ENCODE measurements at places on chromosomes 4 and X.

GRCh38 chr4:623914-624566, 1.3 kb upstream of the PDE6B start:
- ATAC-seq, result no peak

- ATAC-seq, result no peak
Observed at GRCh38 chrX:46922611-46923010, 10.4 kb downstream of the JADE3 start.

GRCh38 chrX:53249408-53250042, 24.5 kb upstream of the KDM5C start:
- ATAC-seq, result no peak

GRCh38 chrX:31223817-31224216, 152.0 kb upstream of the FTHL17 start:
- no peak for ATAC-seq

DNA sequence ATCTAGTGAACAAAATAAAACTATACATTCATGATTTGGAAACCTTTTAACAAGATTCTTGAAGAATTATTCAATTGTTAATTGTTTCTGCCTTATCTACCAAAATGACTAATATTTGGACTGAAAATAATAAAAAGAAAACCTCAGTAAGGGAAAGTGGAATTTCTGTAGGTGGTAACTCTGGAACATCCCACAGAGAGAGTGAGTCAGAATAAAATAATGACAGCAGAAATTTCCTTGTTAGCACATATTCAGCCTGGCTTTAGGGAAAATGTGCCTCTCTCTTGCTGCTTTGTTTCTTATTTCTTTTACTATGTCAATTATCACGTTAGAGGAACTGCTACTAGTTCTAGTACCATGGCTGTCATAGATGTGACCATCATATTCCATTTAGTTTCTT, 421.5 kb upstream of the GNPDA2 start:
- ATAC-seq, result no peak

DNA sequence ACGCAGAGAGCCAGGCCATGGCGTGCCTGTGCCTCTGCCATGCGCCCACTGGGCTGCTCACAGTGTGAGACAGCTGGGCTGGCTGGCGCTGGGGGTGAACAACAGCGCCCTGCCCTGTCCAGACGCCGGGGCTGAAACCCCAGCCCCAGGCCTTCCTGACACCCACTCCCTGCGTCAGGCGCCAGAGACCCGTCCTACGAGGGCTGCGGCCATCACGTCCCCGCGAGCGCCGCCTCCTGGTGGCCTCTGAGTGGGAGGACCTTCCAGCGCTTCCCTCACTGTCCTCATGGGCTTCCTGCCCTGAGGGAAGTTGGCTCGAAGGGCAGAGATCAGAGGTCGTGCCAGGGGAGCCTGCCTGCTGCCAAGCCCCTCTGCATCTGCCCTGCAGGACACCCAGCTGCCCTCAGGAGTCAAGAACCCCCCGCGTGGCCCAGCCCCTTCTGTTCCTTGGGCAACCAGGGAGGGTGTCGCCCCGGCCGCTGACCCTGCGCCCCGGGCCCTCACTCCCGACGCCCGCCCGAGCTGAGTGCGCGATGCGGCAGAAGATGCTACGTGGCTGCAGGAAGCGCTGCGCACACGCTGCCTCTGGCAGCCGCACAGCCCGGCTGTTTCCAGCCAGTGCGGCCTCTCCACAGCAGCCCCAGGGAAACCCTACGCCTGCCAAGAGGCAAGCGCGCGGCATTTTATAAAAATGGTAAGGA, 16.2 kb downstream of the NELFA start:
- ATAC-seq, result no peak

GRCh38 chr4:106985830-106986229, 50.3 kb downstream of the DKK2 start:
- no peak for ATAC-seq

GRCh38 chr4:173917255-173917960, 366.1 kb downstream of the FBXO8 start:
- ATAC-seq, result no peak

- no peak for ATAC-seq
Observed at GRCh38 chrX:39016556-39016955, 215.3 kb downstream of the MID1IP1 start.

GRCh38 chrX:26909728-26910127, 553.4 kb downstream of the PPP4R3C start:
- no peak for ATAC-seq

GRCh38 chr4:113008135-113008534, 41.3 kb upstream of the ANK2 start:
- no peak for ATAC-seq

GRCh38 chrX:905848-906566, 275.4 kb downstream of the SHOX start:
- ATAC-seq, result no peak

GRCh38 chrX:107894038-107894437, 68.4 kb downstream of the MID2 start:
- ATAC-seq, result peak; percentile 41

GRCh38 chrX:136879001-136879687, 1.4 kb downstream of the RBMX start:
- ATAC-seq, result peak; percentile 5

DNA sequence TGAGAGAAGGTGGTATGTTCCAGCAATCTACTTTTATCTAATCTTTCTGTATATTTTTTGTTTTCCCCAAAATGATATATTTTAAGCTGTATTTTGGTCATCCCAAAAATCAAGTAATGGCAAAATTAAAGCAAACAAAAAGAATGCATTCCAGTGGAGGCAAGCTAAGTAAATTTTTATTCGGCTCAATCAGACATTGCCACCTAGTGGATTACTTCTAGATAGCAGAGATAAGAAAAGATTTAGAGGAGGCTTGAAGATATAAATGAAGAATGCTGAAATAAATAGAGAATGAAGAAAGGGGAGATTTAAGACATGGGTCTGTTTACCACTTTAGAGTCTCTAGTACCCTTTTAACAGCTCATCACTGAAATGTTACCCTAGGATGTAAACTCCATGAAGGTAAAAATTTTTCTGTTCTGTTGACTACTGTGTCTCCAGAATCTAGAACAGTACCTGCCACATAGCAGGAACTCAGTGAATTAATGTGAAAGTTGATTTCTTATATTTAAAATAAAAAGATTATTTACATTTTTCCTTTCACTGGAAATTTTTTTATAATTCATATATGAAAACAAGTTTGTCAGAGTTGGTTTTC, 110.9 kb upstream of the ANK2 start:
- ATAC-seq, result no peak

DNA sequence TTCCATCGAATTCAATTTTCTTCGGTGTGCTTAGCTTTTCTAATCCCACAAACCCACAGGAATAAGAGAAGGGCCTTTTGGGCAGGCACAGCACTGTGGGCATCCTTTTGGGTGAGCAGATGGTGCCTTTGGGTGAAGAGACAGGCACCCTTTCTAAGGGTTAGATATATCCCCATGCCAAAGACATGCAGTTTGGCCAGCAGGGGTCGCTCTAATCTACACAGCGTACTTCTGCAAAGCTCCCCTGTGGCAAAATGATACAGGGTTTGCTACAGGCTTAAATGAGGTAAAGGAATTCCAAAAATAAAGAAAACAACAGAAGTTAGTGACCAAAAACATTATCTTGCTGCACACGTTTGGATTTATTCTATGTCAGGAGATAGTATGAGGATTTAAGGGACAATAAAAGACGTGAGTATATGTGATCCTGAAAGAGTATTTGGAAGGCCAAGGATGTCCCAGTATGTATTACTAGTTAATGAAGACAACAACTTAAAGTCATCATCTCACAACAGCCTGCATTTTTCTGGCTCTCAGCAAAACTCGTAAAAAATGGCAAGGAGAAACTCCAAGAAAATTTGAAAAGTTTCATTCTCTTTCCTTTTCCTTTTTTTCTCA, 49.5 kb downstream of the PHEX start:
- ATAC-seq, result peak; percentile 38

DNA sequence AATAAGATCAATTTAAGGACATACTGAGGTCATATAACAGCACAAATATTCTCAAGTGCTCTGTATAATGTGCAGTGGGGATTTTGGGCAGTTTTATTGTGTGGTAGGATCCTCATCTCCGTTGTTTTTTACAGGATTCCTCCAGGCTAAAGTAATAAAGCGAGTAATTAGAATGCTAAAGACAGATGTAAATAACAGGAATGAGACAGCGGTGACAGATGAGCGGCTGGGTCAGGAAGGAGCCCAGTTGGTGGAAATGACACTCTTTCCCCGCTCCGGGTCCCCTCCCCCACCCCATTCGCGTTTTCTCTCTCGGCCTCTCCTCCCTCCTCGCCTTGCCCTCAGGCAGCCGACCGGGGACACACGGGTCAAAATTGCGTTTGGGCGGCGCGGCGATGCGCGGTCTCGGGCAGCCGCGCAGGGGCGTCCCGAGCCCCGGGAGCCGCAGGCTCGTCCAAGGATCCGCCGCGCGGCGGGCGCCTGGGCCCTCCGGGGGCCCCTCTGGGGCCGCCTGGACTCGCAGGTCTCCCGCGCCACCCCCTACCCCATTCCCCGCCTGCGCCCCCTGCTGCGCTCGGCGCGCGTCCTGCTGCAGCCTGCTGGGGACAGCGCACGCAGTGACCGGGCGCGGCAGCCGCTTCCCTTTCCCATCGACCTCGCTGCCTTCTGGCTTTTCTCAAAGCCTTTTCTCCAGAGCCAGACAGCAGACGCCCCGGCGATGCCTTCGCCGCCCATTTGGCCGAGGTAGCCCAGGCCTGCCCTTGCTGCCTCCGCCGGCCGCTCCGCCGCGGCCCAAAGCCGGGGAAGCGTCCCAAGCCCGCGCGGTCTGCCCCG, 16.2 kb downstream of the POU4F2 start:
- ATAC-seq, result no peak

- no peak for ATAC-seq
Observed at GRCh38 chr4:136643416-136643815, 888.9 kb downstream of the PCDH18 start.

GRCh38 chrX:12142661-12143060, 4.4 kb downstream of the FRMPD4 start:
- ATAC-seq, result no peak

- ATAC-seq, result no peak
Observed at GRCh38 chr4:75860606-75861005, 41.6 kb downstream of the PPEF2 start.

GRCh38 chr4:25113915-25114904, 46.0 kb downstream of the SEPSECS start:
- no peak for ATAC-seq

DNA sequence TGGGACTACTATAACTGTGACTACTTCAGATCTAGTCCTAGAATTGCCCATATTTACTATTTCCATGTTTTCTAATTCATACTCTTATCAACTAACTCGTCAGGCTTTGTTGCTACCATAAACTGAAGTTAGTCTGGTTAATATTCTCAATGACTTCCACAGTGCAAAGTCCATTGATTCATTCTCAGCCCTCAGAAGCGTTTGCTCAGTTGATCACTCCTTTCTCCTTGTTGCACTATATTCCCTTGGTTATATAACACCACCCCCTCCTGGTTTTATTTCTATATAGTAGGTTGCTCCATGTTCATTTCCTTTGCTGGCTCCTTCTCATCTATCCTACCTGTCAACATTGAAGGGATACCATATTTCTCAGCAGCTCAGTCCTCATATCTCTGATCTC, 27.2 kb upstream of the SLC6A14 start:
- ATAC-seq, result no peak

DNA sequence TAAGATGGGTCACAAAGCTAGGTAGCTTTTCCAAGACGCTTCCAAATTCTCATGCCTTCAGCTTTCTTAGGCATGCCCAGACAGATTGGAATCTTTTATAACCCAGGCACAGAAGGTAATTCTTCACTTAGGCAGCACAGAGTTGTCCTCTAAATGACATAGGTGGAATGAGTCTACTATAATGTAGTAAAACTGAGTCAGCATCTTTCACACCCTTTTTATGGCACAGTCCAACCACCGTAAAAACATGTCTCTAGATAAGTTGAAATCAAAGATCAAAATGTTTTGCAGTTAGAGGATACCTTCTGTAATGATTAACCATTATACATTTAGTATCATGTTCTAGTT, 128.4 kb upstream of the FAT1 start:
- ATAC-seq, result no peak

- ATAC-seq, result peak; percentile 83
Observed at GRCh38 chrX:7083468-7084396, 63.8 kb upstream of the STS start.

DNA sequence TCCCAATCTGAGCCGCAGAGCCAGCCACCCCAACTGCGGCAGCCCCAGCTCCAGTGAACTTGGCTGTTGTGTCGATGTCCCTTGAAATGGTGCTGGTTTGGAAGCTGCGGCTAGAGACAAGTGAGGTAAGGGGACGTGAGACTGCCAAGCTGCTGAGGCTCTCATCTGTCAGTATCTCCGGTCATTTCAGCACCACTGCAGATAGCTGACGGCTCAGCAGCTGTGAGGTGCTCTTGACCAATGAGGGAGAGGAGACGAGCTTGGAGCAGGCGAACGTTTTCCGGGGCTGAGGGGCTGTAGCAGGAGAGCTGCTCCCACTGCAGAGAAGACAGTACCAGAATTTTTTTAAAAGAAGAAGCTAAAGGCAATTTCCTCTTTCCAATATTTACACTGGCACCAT, 175.5 kb upstream of the CASK start:
- no peak for ATAC-seq

DNA sequence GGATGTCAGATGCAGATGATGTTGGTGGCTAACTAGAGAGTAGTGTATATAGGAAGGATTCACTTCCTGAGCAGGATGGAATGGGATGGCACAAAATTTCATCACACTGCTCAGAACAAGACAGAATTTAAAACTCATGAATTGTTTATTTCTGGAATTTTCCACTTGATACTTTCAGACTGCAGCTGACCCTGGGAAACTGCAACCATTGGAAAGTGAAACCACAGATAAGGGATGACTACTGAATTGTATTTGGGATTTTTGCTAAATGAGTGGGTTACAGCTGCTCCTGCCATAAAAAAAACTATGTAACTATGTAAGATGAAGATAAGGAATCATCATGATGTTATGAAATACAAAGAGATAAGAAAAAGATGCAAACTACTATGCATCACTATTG, 51.4 kb downstream of the NPY5R start:
- ATAC-seq, result no peak
